ENCODE measurements at places on chromosomes 13 and 19.

DNA sequence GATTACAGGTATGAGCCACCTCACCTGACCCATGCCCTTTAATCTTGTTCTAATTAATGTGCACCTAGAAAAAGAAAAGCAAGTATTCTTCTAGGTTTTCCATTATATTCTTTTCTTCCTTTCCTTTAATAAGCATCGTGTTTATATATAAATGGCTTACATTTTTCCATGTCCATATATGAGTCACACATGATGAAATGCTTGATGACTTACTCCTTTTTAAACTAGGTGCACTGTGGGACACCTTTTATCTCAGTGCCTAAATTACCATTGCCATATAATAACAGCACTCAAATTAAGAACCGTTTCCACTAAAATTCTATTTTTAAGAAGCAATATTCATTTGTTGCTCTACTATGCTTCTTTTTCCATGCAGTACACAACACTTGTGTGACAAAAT lies 363.3 kb downstream of the LIG4 start:
- DNase-seq, result no peak

DNA sequence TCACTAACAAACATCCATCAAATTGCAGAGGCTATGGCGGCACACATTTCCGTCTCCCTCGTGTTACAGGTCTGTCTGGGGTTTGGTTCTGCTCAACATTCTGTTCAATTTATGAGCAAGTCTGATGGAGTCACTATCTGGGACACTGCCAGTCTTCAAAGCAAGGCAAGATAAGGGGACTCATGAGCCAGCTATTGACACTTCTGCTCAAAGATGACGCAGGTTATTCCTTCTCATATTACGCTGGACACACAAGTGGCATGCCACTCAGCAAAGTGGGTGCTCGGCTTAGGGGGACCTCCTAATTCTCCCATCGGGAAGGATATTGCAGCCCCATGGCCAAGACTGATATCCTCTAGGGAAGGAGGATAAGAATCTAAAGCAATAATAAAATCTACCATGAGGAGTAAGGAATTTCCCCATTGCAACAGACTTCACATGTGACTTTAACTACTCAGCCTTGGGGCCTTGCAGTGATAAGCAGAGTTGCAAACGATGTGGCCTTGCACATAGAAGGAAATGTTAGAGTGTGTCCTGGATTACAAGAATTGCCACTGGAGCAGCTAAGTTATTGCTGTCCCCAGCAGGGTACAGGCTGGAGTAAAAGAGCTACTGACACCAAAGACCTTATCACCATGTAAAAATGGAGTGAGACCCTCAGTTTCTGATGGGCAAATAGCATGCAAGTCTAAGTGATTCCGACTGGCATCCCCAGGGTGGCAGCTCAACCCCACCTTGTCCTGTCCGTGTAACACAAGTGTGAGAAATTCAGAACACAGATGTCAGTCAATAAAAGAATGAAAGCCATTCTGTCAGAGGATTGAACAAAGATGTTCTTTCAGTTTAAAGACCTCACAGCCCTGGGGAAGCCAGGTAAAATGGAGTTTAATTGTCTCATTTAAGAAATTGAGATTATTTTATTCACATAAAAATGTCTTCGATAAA lies 306.1 kb downstream of the IRS2 start:
- no peak for DNase-seq

- DNase-seq, result no peak
Measured at GRCh38 chr13:45162821-45163220, 38.0 kb downstream of the KCTD4 start.

DNA sequence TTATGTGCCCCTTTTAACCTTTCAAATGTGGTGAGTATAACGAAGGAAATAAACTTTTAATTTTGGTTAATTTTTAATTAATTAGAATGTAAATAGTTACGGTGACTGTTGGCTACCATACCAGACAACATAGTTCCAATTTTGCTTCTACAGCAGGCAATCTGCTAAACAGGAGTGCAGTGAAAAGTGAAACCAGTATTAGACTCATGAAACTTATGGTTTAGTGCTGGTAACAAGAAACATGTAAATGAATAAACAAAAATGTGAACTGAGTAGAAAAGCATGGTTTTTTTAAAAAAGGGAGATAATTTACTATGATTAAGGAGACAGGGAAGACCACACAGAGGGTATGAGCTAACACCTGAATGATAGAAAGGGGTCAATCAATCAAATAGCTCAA lies 478.4 kb downstream of the PCDH9 start:
- DNase-seq, result no peak

DNA sequence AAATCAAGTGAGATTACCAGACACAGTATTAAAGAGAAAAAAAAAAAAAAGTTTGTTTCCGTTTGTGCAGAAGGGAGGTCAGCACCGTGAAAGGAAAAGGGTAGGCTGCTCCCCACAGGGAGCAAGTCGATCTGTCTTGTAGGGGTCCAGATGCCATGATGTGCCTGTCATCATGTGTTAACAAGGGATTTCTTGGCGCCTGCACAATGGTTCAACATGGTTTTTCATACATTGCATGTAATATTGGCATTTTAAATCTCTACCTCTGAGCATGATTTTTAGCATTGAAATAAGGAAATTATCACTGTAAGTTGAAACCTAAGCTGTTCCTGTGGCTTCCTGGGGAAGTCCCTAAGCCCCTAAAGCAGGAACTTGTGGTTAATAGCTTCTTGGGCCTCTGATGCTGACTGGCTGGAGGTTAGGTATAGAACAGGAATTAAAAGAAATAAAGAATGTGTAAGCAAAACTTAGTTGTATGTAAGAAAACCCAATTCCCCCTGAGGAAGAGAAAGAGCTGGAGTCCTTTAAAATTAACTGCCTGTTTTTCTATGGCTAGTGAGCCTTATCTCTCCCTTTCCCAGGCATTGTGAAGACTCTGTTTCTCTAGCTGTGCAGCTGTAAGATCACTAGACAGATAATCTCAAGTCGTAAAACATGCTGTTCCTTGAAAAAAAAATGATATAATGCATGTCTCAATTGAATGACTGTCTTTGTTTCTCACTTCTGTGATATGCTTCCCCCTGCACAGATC lies 7.4 kb upstream of the FCGBP start:
- DNase-seq, result no peak

- DNase-seq, result no peak
Measured at GRCh38 chr13:50403311-50403710, 388.1 kb downstream of the KCNRG start.

- peak; percentile 91 for DNase-seq
Measured at GRCh38 chr19:47296036-47296435, 13.6 kb upstream of the C5AR1 start.

- DNase-seq, result no peak
Measured at GRCh38 chr13:107576430-107576829, 638.9 kb downstream of the LIG4 start.

DNA sequence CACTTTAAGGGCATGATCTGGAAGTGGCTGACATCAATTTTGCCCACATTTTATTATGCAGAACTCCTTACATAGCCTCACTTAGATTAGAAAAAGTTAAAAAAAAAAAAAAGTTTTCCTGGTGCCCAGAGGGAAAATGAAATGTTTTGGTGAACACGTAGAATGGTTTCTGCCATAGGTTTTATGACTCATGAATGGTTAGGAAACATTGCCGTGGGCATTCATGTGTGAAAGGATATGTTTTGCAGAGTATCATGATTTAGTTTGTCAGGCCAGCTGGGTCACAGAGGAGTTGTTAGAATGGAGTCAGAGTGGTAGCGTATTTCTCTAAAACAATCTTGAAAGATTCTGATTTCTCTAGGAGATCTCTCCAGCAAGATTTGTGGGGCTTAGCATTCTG lies 133.8 kb downstream of the MRPL57 start:
- DNase-seq, result no peak

GRCh38 chr13:23470790-23471614 lies 37.5 kb upstream of the SACS start:
- DNase-seq, result no peak

DNA sequence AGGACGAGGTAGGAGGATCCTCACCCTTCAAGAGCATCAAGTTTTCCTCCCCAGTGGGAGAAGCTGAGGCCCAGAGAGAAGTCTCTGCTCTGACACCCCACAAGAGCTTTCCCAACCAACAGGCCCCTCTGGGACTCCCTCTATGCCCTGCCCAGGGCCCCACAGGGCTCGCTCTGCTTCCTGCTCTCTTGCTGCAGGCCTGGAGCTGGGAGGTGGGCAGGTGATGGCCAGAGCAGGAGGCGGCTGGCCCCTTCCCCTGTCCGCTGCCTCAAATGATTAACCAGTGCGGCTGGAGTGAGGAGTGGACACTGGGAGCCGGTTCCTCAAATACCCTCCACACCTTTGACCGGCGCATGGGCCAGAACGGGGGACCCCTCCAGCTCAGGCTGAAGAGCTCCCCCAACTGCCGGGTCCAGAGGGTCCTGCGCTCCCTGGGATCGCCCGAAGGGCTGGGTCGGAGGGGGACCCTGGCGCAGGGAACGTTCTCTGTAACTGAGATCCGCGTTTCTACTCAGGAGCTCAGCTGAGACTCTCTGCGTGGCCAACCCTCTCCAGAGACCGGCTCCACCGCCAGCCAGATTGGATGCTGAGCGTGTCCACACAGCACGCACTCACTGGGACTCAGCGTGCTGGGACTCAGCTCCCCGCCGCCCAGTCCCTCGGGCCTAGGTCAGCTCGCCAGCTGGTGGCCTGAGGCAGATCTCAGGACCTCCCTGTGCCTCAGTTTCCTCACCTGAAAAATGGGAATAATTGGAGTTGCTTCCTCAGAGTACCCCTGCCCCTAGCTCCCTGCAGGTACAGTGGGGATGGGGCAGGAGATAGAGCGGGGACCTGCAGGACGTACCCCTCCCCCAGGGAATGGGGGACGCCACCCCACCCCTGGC lies 6.7 kb upstream of the ONECUT3 start:
- DNase-seq, result no peak

DNA sequence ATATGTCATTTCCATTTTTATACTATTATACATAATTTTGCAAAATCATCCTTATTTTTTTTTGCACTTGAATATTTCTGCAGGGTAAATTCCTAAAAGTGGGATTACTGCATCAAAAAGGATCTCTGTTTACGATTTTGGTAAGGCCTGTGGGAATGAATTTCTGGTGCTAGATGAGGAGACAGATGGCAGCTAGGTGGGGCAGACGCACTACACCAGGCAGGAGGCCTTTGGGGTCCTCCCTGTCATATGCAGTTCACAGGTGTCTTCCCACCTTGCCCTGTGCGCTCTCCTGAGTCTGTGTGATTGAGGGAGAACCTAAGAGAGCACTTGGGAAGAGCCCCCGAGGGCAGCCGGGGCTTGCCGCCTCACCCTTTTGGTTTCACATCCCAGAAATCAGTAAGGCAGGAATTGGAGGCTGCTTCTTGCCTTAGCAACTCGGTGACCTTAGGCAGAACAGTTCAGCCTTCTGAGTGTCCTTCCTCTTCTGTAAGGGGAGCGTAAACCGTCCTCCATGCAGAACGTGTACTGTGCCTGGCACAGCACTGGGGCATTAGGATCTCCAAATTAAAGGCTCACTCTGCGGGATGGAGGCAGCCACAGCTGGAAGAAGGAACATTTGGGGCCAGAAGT lies 13.4 kb upstream of the GJB2 start:
- DNase-seq, result no peak

DNA sequence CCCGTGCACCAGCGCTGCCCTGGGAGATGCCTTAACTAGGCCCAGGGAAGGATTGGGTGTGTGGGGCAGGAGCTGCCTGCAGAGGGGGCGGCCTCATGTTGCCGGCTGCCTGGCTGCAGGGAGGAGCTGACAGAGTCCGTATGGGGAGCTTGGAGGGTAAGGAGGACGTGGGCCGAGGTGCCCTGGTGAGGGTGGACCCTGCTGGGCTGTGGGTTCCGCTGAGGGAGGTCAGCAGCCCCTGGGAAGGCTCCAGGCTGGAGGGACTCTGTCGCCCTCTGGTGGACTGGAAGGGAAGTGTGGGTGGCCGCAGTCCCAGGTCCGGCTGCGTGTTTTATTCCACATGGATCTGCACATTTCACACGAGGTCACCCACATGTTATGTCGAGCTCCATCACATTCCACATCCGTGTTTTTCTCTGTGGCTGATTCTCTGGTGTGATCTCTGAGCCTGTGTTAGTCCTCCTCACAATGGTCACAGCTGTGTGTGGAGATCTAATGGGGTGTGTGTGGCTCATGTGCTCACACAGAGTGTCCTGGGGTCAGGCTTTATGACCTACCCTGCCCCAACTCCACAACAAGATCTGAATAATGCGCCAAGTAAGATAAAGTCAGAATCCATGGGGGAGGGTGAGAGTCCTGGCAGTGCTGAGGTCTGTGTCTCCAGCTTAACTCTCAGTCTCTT lies 1.8 kb upstream of the CEACAM8 start:
- peak; percentile 59 for DNase-seq

All from H9 (cell line).